ENCODE measurements at places on chromosomes 13 and 19.

DNA sequence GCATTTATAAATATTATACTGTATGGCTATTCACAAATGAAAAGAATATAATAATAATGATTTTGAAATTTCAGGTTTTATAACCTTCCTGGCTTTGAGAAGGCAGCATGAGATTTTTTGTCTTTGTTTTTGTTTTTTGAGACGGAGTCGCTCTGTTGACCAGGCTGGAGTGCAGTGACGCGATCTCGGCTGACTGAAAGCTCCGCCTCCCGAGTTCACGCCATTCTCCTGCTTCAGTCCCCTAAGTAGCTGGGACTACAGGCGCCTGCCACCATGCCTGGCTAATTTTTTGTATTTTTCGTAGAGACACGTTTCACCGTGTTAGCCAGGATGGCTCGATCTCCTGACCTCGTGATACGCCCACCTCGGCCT lies 64.1 kb downstream of the ZNF429 start:
- DNase-seq, result peak; percentile 7

- no peak for DNase-seq
Measured at GRCh38 chr19:46726971-46727501, 10.1 kb upstream of the PRKD2 start.

DNA sequence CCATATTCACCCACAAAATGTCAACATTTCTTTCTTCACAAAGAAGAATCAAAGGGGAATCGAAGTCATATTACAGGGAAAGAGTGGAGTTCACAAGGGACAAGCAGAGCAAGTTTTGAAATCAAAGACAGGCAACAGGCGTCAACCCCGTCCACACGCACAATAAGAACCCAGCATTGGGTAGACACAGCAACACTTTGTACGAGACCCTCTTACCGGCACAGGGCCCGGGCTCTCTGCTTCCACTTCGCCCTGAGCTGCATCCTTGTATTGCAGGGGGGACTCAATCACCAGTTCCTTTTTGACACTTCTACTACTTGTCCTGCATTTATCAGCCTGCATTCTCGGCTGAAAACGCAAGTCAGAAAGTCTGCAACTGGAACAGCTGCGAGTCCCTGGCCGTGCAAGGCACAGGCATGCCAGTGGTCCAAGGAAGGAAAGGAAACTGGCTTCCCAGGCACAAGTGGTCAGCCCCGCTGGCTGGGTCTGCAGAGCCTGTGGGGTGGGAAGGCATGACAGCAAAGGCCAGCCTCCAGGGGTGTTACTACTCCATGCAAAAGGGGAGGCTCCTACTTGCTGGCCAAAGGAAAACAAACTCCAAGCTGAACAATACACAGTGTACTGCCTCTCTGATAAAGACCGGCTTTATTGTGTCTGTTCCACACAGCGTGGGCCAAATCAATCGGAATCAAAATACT lies at the start of gene DOCK9:
Gene DOCK9 (minus strand): TSS at position 497 of the 698 bp plus-strand sequence. CDS start 155 bp downstream, at position 342.
- DNase-seq, result no peak

- no peak for DNase-seq
Measured at GRCh38 chr19:51407511-51408131, 9.8 kb downstream of the SIGLEC10 start.
